NCI-H187 treated with DMSO at 0.1 percent for 48 hours (cell line): ENCODE measurements at places on chromosomes 7 and 10.

- DNase-seq: no peak
These were observed 506.7 kb downstream of the GRID1 start for GRCh38 chr10:85859859-85860258.

DNA sequence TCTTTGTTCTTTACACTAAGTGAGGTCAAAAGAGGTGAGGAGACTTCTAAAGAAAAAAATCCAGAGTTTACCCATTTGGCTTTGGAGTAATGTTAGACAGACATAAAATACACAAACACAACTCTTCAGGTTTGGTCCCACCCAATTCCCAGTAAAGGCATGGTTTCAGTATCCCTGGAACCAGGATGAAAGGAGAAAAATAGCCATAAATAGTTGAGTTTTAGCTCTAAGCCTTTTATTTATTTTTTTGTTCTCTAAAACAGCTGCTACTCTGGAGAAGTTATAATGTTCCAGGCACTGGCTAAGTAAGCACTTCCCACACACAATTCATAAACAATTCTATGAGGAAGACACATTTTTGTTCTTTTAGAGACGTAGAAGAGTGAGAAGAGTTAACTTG, 4.0 kb downstream of the ABCB1 start:
- no peak for DNase-seq

DNA sequence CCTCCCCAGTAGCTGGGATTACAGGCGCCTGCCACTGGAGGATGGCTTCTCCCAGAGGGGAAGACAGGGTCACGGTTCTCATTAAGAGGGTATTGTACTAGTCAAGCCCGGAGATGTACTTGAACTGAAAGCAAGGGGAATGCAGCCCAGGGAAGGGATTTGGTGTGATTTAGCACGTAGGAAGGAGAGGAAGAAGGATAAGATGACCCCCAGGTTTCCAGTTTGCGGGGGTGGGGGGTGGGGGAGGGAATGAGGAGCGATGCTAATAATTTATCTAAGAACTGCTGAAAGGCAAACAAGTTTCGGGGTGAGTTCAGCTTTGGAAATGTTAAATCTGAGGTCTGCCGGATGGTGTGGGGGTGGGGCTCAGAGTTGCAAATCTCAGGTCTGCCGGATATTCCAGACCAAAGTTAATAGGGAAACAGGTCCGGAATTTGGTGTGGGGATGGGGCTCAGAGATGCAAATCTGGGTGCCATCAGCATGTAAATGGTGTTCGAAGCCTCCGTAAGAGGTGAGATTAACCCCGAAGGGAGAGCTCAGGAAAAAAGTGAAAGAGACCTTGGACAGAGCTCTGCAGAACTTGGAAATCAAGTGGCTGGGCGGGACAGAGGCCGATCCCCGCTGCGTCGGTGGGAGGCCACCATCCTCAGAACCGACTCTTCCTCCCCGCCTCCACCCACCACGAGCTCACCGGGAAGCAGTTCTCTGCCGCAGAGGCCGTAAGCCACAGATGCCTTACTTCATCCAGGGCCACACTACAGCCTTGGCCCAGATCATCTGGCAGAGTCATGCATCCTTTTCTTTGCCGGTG, 1.6 kb upstream of the SEPHS1 start:
- no peak for DNase-seq

DNA sequence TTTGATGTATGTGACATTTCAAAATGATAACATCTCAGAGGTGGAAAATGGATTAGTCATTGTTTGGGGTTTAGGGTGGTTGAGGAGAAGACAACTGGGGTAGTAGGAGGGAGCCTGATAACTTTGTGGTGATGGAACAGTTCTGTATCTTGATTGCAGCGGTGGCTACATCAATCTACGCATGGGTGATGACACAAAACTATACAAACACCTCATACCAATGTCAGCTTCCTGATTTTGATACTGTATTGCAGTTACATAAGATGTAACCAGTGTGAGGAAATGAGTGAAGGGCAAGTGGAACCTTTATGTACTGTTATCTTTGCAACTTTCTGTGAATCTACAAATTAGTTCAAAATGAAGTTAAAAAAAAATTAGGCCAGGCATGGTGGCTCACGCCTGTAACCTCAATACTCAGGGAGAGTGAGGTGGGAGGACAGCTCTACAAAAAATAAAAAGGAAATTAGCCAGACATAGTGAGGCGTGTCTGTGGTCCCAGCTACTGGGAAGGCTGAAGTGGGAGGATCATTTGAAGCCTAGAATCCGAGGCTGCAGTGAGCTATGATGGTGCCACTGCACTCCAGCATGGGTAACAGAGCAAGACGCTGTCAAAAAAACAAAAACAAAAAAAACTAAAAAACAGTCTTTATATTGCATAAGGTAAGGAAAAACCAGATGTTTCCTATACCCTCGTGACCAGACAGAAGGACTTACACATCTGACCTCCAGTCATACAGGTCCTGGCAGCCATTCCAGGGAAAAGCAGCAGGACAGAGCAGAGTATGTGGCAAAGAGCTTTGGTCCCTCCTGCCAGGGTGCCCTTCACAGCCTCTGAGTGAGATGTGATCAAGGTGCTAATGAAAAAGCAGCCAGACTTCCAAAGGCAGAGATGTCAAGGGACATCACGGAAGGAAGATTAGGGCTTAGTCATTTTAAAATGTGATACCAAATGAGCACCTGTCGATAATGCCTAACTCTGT, 50.8 kb downstream of the CYTH3 start:
- no peak for DNase-seq

GRCh38 chr7:121237601-121238000, 91.2 kb upstream of the WNT16 start:
- DNase-seq: no peak

GRCh38 chr7:100575206-100575631, 1.5 kb upstream of the SAP25 start:
- DNase-seq: no peak

GRCh38 chr7:40243076-40243475, 108.3 kb downstream of the SUGCT start:
- DNase-seq: no peak

GRCh38 chr10:4033341-4033896, 248.4 kb upstream of the KLF6 start:
- no peak for DNase-seq

- DNase-seq: no peak
These were observed 101.4 kb downstream of the PRKCQ start for GRCh38 chr10:6478722-6479121.

DNA sequence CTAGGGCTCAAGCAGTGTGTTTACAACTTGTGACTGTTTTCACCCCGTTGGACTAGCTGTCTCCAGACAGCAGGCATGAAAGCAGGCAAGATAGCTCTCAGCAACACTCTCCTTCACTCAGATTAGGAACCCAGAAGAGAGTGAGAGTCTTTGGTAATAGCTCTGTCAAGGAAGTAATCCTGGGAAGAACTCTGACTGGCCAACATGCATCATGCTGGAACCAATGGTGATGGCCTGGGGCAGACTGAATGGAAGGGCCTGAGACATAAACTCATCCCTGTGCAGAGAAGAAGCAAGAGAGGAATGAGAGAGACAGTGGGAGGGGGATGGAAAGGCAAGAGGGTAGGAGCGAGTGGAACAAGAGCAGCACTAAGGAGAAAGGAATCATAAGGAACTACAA, 48.9 kb downstream of the AKR1D1 start:
- no peak for DNase-seq

DNA sequence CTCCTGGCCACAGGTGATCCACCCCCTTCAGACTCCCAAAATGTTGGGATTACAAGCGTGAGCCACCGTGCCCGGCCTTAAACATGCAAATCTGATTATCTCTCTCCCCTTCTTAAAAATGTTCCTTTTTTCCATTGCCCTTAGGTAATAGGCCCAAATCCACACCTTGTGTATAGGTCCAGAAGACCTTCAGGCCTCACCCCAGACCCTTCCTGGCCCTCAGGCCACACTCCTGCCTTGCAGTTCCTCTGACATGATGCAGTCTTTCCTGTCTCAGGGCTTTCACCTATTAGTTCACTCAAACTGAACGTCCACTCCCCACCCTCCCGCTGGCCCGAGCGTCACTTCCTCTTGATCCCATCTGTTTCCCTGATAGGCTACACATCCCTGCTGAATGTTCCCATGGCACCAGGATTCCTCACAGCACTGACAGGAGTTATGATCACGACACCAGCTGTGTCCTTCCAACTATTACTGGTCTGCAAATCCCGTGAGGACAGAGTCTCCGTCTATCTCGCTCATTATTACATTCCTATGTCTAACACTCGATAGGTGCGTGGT, 46.4 kb downstream of the DENND2A start:
- DNase-seq: no peak

- no peak for DNase-seq
These were observed 266.3 kb upstream of the ZMIZ1 start for GRCh38 chr10:78802431-78802830.

DNA sequence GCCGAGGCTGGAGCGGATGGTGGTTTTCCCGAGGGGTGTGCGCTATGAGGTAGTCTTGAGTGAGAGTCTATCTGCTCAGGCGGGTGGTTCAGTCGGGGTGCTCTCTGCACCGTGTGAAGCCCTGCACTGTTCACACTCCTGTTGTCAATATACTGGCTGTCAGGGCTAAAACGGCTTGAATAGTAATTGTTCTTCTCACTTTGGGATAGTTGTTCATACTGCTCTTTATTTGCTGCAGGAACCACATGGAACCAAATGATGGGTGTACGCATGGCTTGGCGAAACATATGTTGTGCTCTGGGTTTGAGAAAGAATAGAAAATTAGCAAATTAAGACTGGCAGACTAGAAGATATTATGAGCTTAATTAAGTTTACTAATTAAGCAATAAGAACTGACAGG, 432.5 kb downstream of the PARD3 start:
- DNase-seq: no peak

DNA sequence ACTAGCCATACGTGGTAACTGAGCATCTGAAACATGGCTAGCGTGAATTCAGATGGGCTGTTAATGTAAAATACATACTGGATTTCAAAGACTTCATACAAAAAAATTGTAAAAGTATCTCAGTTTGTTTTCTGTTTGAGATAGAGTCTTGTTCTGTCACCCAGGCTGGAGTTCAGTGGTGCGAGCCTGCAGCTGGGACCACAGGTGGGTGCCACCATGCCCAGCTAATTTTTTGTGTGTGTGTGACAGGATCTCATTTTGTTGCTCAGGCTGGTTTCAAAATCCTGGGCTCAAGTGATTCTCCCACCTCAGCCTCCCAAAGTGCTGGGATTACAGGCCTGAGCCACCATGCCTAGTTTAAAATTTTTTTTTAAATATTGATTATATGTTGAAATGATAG, 4.5 kb downstream of the TMEM243 start:
- no peak for DNase-seq

- no peak for DNase-seq
These were observed 242.3 kb upstream of the AOAH start for GRCh38 chr7:36966636-36967035.

- peak; percentile 56 for DNase-seq
These were observed 25.9 kb upstream of the PTPRN2 start for GRCh38 chr7:158613481-158613880.
